Stimulated activated CD4-positive, alpha-beta T cell treated with anti-CD3 and anti-CD28 coated beads, TNF-alpha, amount 100 ng/mL, for 4 hours (primary cell): ENCODE measurements at places on chromosomes 16 and 17.
A peak's percentile ranks its signal among the peaks of the same experiment; 100 is the strongest.

GRCh38 chr16:86836503-86837129, 258.3 kb downstream of the FOXL1 start:
- no peak for DNase-seq

- DNase-seq: peak; percentile 31
These were observed 32.9 kb downstream of the TK2 start for GRCh38 chr16:66516808-66517585.

DNA sequence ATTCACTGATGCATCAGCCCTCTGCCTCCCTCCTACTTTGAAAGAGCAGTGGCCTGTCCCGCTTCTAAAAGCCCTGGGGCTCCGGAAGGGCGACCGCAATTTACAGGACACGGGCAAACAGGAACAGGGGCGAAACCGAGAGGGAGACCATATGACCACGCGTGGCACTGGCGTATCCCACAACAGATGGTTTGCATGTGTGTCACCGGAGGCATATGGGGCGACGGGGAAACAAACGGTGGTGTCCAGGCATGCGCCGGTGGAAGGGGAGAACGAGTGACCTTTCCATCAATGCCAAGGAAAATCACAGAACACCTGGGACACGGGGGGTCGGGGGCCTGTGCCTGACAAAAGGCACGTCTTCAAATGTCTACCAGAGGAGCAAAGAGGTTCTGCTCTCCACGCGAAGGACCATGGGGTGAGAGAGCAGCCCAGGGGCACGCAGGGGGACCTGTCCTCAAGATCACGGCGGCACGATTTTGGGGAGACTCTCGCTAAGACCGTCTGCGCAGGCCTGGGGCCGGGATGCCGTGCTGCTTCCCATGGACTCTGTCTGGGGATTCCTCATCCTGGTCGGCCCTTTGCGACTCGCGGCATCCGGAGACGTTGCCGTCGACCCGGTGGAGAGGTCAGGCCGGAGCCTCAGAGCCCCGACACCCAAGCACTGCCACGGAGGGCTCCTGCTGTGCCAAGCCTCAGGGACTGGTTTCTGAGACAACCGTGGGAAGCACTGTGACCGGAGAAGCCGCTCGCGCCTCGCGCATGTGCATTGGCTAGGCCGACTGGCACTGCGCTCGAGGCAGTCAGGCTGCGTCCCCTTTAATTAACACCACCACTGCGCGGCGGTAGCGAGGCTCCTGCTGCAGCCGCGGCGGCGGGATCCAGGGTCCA, 12.8 kb upstream of the KCNJ18 start:
- no peak for DNase-seq

- no peak for DNase-seq
These were observed 188.6 kb downstream of the NTN1 start for GRCh38 chr17:9209781-9210370.

DNA sequence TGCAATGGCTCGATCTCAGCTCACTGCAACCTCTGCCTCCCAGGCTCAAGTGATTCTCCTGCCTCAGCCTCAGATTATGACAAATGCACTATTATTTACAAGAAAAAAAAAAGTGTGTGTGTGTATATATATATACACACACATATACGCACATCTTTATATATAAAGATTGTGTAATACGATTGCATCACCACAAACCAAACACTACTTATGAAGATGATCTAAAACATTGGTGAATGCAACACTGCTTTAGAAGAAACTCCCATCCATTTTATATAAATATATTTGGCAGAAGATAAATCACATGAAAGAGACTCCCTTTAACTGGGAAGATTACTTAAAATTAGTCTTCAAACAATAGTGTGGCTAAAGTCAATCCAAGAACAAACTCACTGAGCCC, 96.7 kb downstream of the SYCE1L start:
- DNase-seq: no peak

- DNase-seq: no peak
These were observed 100.7 kb upstream of the CDH11 start for GRCh38 chr16:65222536-65222935.

GRCh38 chr17:33335491-33336173, 42.5 kb upstream of the ASIC2 start:
- DNase-seq: no peak

- peak; percentile 20 for DNase-seq
These were observed 802 bp downstream of the CYLD start for GRCh38 chr16:50742576-50743200.

DNA sequence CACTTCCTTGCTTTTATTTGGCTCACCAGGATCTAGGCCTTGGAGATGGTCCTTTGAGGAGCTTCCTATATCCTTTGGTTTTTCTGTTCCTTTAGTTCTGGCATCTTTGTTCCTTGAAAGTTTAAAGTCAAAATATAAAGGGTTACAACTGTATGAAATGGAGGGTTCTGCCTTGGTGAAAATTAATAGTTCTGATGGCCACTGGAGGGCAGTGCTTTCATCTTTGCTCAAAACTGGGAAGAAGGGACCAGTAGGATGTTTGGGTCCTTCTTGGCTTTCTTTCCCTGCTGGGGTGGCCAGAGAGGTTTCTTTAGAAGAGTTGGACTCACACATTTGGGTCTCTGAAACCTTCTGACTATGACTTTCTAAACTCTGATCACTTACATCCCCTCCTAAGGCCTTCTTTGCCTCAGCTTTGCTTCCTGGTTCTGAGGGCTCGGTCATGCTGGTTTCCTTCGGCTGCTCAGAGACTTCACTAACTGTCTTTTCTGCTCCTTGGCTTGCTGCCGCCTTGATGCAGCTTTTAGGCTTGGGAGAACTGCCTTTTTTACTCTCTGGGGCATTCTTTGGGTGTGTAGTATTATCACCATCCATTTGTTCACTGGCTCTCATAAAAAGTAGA, 10.9 kb upstream of the ITGA2B start:
- DNase-seq: no peak

DNA sequence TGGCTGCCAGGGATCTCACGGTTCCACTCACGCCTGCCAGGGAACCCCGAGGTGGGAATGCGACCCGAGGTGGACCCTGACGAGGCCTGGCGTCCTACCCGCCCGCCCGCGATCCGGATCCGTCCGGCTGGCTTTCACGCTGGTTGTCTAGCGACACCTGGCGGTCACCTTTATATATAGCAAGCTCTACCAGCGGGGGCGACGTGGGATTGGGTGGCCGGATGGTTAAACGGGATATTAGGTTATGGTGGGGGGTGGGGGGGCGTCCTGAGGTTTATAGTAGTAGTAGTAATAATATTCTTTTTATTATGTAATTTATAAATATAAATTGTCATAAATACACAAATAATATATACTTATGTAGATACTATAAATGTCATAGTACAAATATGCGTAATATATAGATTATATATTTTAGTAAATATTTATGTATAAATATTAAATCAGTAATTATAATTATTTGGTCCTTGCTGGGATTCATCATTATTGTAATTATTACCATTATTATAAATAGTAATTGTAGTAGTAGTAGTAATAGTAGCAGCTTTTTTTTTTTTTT, 136.9 kb downstream of the KCNJ12 start:
- DNase-seq: peak; percentile 54

GRCh38 chr16:80045861-80046260, 445.3 kb upstream of the MAF start:
- no peak for DNase-seq

DNA sequence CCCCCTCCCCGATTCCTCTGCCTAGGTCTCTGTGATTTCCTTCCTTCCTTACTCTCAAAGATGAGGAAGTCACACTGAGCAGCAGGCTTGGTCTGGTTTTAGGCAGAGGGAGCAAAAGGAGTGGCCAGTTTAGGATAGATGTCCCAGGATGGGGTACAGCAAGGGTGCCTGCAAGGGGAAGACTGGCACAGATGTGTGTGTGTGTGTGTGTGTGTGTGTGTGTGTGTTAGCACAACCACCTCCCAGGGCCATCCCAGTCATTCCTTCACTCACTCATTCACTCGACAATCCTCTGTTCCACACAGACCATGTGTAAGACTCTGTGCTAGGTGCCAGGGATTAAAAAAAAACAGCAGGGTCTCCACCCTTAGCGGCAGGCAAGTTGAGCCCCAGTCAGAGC, 35.9 kb downstream of the TMEM132E start:
- DNase-seq: no peak

DNA sequence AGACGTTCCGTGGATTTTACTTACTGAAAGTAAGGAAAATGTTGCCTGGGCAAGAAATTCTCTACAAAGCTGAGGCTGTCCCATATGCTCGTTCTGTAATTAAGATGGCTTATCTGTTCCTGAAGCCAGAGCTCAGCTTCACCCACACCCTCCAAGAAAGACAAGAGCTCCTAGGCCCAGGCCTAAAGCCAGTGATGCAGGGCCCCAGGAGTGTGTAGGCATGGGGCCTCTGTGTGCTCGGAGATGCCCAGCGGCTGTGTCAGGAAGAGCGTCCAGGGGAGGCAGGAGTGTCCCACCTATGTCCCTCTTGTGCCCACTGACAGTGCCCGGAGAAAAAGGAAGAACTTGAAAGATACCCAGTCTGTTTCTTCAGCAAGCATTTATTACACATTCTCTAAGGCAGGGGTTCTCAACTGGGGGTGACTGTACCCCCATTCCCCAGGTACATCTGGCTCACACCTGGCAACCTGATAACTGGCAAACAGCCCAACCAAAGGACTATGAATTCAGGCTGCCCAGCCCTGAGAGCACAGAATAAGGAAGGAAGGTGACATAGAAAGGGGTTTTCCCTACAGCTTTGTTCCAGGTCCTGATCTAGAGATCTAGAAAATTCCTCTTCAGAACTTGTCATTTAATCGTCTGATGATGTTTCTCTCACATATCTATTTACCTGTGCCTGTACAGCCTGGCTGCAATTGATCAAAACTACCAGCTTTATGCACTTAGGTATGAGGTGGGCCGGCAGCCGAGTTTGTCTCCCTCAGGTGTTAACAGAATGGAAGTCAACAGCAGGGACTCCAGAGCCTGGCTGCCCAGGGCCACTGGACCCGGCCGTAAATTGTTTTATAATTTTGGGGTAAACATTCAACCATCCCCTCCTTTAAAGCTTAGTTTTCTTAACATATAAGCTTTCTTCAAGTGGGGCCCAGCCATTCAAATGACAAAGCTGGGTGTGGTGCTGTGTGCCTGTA, 12.0 kb downstream of the SNN start:
- DNase-seq: no peak

DNA sequence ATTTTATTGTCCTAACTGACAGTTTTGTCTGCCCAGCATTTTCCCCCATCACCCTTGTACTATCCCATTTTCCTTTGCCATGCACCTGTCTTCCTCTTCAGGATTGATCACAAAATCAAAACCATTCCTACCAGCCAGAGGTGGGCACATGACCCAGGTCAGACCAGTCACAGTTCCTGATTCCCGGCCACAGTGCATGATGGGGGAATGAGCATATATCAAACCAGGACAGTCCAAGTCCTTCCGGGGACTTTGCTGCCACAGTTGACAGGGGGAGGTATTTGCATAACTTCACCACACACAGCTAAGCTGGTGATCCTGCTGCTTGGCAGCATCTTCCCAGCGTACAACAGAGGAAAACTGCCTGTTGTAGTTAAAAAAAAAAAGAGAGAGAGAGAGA, 493.9 kb downstream of the WWOX start:
- no peak for DNase-seq
